CD4-positive, alpha-beta T cell treated with Interleukin-17A for 1 hour (primary cell): ENCODE measurements at places on chromosomes 16 and 17.

DNA sequence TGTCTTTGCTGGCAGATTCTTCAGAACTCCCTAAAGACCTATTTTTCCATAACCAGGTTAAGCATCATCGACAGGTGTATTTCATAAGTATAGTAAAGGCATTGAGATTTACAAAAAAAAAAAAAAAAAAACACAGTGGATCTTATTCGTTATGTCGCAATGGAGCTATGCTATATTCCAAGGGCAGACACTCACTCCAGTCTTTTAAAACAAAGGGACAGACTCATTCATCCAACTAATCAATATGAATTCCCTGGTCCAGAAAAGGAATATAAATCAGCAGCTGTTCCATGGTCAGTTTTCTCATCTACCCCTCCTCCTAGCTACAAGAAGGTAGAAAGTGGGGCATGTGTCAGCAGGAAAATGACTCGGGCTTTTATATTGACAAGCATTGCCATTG, 97.7 kb upstream of the MON1B start:
- no peak for DNase-seq

- no peak for DNase-seq
These were observed 121.6 kb downstream of the CHD9 start for GRCh38 chr16:53176434-53176833.

- DNase-seq = no peak
These were observed 853.4 kb downstream of the KCNJ2 start for GRCh38 chr17:71022758-71023157.

DNA sequence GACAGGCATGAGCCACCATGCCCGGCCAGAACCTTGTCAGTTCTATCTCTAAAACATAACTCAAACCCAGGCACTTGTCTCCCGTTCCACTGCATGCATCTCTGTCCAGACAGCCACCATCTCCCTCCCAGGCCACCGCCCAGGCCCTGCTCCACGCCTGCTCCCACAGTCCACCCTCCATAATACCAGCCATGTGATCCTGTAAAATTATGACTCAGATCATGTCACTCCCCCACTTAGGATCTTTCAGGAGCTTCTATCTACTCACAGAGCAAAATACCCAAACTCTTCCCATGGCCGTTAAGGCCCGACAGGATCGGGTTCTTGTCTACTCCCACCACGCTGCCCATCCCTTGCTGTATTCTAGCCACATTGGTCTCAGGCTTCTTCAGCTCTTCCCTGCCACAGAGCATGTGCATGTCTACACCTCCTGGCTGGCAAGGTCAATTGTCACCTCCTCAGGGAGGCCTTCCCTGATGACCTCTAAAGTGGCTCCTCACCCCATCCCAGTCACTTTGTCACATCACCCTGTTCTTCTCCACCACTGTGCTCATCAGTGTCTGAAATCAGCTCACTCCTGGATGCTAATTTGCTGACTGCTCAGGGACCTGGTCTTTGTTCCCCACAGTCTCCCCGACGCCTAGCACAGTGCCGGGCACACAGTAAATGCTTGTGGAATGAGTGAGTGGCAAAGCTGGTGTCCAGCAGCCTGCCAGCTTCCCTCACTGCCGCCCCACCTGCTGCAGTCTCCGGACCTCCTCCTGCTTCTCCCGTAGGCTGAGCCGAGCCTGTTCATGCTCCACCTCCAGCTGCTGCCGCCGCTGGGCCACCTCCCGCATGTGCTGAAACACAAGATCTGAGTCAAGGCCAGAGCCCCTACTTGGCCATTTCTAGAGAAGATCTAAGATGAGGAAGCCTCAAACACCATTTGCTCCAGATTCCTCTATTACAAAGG, 6.7 kb downstream of the TSPOAP1 start:
- no peak for DNase-seq

- DNase-seq = no peak
These were observed 624 bp downstream of the G6PC3 start for GRCh38 chr17:44071198-44071520.
